ENCODE measurements at places on chromosomes 3 and 15.

- DNase-seq = no peak
Measured at GRCh38 chr3:139636511-139636910, 41.3 kb downstream of the NMNAT3 start.

DNA sequence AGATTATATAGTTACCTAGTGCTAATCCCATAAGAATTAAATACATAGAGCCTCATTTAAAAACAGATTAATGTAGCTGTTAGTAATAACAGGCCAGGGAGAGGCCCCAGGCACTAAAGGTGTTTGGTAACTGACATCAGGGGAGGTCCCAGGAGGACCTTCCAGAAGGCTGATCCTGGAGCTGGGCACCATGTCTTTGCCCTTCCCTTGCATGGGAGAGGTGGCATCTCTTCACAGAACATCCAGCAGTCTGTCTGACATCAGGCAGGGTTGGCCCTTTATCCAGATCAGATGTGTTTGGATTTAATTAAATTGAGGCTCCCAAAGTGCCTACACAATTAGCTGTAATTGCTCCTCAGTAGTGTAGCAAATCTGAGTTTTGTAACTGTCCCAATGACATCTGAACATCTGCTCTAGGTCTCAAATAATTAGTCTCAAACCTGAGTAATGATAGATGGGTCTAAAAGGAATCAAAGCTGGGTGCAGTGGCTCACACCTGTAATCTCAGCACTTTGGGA is 53.0 kb downstream of the RLBP1 start:
- no peak for DNase-seq

GRCh38 chr15:26674467-26674866 is 98.4 kb downstream of the GABRB3 start:
- no peak for DNase-seq

- no peak for DNase-seq
Measured at GRCh38 chr15:48880070-48880634, 2.2 kb downstream of the EID1 start.
